Pancreas (tissue), 10 donors: ENCODE measurements at places on chromosomes 12 and 14. TPM values are rescaled to one million over a fixed set of nuclear protein-coding genes. Genes with fewer than 3 reads are reported as not detected.

Gene MMP19
- 4.3 TPM for polyA plus RNA-seq

Gene FBLN5
- polyA plus RNA-seq = 22.5 TPM

Gene NOXRED1
- polyA plus RNA-seq = 0.30 TPM

Gene SUOX
- 15.4 TPM for polyA plus RNA-seq

Gene DPF3
- 0.77 TPM for polyA plus RNA-seq

Gene IGFBP6
- polyA plus RNA-seq = 24.5 TPM

Gene PTCSC3
- not detected for polyA plus RNA-seq

Gene BIN2
- polyA plus RNA-seq = 0.75 TPM

Gene SLC2A14
- 6.3 TPM for polyA plus RNA-seq

Gene EIF2S3B
- polyA plus RNA-seq = 0.46 TPM

Gene NINJ2
- 1.1 TPM for polyA plus RNA-seq

Gene RFLNA
- 0.30 TPM for polyA plus RNA-seq

Gene PLA2G1B
- polyA plus RNA-seq = 7,592 TPM

Gene SLC6A12
- 4.8 TPM for polyA plus RNA-seq

Gene NUBPL
- 3.9 TPM for polyA plus RNA-seq

Gene DTX1
- 4.0 TPM for polyA plus RNA-seq

Gene CMA1
- polyA plus RNA-seq = 0.14 TPM

Gene C14orf39
- not detected for polyA plus RNA-seq

Gene ANO4
- polyA plus RNA-seq = not detected

Gene MANSC4
- polyA plus RNA-seq = 2.3 TPM

Gene COCH
- 8.5 TPM for polyA plus RNA-seq

Gene MYO1H
- polyA plus RNA-seq = not detected

Gene SPX
- 12.1 TPM for polyA plus RNA-seq

Gene KRT74
- not detected for polyA plus RNA-seq

Gene TSHR
- polyA plus RNA-seq = 0.28 TPM

Gene KLHL33
- 0.12 TPM for polyA plus RNA-seq

Gene ALX1
- not detected for polyA plus RNA-seq

Gene RND1
- polyA plus RNA-seq = 2.7 TPM

Gene NRL
- polyA plus RNA-seq = 2.3 TPM

Gene TEX52
- polyA plus RNA-seq = not detected

Gene SIX6
- polyA plus RNA-seq = not detected

Gene AVPR1A
- polyA plus RNA-seq = 0.19 TPM

Gene TPH2
- not detected for polyA plus RNA-seq

Gene KLRC2
- 0.56 TPM for polyA plus RNA-seq

Gene TTC8
- 35.9 TPM for polyA plus RNA-seq

Gene SIRT4
- polyA plus RNA-seq = 1.4 TPM

Gene PTHLH
- 0.89 TPM for polyA plus RNA-seq

Gene SEC23A
- 8.4 TPM for polyA plus RNA-seq

Gene SLC22A17
- polyA plus RNA-seq = 29.9 TPM

Gene KLRC3
- not detected for polyA plus RNA-seq

Gene PMCH
- not detected for polyA plus RNA-seq

Gene TDRD9
- 28.6 TPM for polyA plus RNA-seq

Gene SCFD1
- polyA plus RNA-seq = 71.5 TPM

Gene USP30
- 4.8 TPM for polyA plus RNA-seq

Gene NOVA1
- polyA plus RNA-seq = 3.2 TPM

Gene KCNMB4
- polyA plus RNA-seq = 0.61 TPM

Gene NID2
- 2.8 TPM for polyA plus RNA-seq

Gene YARS2
- 6.0 TPM for polyA plus RNA-seq

Gene TRPV4
- 4.9 TPM for polyA plus RNA-seq

Gene BMAL2
- polyA plus RNA-seq = 2.0 TPM

Gene ZNF385A
- polyA plus RNA-seq = 2.8 TPM

Gene ADAM21
- polyA plus RNA-seq = 0.05 TPM

Gene PROX2
- polyA plus RNA-seq = not detected

Gene CLECL1
- not detected for polyA plus RNA-seq

Gene TGFB3
- 25.7 TPM for polyA plus RNA-seq

Gene TMEM30B
- polyA plus RNA-seq = 10.1 TPM

Gene TMEM106C
- 24.7 TPM for polyA plus RNA-seq

Gene MYF6
- not detected for polyA plus RNA-seq
